ENCODE measurements at places on chromosomes 16 and 17.

GRCh38 chr16:72198021-72198711, 26.2 kb upstream of the PMFBP1 start:
- peak; percentile 76 for DNase-seq

GRCh38 chr17:40369923-40370322, 5.4 kb upstream of the GJD3 start:
- no peak for DNase-seq

DNA sequence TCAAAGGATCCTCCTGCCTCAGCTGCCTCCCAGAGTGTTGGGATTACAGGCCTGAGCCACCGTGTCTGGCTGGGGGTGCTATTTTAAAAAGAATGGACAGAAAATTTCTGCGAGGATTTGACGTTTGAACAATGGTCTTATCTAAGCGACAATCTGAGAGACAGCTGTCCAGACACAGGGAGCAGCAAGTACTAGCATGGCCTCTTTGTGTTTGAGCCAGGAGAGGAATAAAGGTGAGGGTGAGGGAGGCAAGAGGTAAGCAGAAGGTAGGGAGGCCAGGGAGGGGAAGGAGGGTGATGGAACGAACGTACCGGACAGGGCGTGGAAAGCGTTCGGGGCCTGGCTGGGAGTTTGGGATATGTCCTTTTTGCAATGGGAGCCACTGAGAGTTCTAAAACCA, 59.2 kb downstream of the PITPNC1 start:
- DNase-seq = no peak

- DNase-seq = no peak
These were observed 8.5 kb upstream of the COG1 start for GRCh38 chr17:73184136-73184993.

DNA sequence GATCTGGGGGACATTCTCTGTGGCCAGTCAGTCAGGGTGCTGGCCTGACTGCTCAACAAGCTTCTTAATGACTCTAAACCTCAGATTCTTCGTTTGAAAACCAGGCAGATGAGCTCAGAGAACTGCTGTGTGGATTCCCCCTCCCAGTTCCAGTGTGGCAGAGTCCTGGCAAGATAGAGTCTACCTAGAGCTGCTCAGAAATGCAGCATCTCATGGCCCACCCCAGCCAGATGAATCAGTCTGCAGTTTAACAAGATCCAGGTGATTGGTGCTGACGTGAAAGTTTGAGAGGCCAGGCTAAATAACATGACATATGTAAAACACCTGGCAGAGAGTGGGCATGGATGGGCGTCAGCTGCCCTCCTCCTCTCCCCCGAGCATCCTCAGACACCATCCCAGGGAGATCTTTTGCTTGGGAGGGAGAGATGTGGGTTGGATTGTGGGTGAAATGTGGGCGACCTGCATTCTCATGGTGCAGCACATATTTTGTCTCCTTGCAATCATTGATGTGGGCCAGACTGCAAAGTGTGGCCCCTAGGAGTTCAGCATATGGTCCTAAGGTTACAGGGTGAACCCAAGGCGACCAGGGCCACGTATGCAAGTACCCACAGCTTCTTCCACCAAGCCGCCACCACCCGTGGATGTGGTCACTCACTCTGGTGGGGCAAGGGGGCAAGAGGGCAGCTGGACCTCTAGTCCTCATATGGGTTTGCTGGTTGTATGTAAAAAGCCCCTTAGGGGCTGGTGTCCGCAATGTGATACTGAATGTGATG, 19.5 kb downstream of the SOCS3 start:
- DNase-seq = no peak

DNA sequence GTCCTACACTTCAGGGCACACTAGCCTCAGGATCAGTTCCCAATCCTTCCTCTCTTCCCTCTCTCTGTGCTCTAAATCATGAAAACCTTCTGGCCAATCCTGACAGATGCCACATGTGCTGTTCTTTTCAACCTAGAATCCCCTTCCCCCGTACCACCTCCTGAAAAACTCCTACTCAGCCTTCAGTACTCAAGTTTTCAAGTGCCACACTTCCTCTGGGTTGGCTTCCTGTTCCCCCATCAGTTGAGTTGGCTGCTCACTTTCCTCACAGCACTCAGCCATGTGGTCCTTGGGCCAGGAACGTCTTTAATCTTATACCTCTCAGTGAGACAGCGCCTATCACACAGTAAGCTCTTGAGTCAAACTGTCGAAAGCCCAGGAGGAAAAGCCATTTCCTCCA, 3.3 kb downstream of the ASPHD1 start:
- no peak for DNase-seq

DNA sequence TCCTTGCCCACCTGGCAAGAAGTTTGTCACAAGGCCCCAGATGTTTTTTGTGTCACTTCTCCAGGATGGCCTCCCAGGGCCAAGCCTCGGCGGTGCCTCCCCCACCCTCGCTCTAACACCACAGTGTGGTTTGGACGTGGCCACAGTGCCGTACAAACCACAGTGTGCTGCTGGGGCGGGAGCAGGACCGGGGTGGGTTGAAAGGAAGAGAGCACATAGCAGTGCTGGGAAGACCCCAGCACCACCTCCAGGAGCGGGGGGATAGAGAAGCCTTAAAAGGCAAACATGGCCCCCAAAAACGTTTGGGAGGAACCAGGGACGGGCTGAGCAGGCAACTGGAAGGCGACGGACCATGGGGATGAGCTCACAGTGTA, 5.0 kb upstream of the BCL6B start:
- DNase-seq = no peak

GRCh38 chr17:15323131-15323530, 18.3 kb downstream of the TEKT3 start:
- DNase-seq = no peak

DNA sequence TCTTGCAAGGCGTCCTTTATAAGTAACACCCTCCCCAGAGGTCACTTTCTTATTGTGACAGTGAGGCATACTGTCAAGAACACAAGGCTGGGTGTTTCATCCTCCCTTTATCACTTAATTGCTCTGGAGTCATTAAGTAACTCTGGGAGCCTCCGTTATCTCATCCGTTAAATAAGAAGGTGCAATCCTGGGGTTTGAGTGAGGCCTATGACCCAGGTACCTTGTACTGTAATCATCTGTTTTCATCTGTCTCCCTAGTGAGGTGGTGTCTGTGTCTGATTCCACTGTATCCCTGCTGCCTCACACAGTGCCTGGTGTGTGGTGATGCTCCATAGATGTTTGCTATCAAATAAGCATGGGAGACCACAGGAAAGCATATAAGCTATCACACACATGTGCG, 17.7 kb downstream of the TNS4 start:
- no peak for DNase-seq

DNA sequence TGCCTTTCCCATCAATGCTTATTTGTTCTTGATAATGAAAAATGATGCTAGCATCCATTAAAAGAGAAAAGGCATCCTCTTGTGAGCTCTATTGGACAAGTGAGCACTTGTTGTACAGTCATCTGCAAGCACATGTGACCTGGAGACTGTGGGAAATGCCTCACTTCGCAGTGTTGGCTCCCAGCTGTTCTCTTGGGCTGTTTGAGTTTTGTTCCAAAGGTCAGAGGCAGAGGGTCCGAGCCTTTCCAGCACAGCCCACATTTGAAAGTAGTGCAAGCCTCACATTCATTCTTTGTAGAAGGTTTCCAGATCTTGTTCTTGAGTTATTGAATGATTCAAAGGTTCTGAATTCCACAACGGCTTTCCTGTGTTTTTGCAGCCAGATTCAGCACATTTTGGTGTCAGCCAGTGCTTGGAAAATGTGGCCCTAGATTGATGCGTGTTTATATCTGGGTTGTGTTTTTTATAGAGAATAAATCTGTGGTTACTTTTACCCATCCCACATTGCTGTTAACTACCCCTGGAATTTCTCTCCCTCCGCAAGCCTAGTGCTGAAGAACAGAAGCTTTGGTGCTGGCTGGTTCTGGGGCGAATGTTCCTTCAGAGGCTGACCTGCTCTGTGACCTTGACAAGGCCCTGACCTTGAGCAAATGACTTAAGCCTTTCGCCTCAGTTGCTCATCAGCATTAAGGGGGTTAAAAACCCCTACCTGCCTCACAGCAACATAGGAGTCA, 49.8 kb downstream of the CDH1 start:
- peak; percentile 87 for DNase-seq

DNA sequence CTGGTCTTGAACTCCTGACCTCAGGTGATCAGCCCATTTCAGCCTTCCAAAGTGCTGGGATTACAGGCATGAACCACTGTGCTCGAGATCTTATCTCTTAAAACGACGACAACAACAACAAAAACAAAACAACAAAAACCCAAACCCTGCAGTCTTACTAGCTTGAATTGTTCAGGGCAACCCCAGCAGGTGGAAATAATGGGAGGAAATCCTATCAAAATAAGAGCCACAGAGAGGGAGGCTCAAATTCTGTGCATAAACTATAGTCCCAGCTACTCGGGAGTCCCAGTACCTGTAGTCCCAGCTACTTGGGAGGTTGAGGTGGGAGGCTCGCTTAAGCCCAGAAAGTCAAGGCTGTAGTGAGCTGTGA, 16.5 kb upstream of the ATP6V0A1 start:
- DNase-seq = no peak

GRCh38 chr17:35766903-35767510, 6.3 kb downstream of the C17orf50 start:
- DNase-seq = no peak

- peak; percentile 44 for DNase-seq
These were observed 44.9 kb downstream of the DNAH17 start for GRCh38 chr17:78532311-78532710.

DNA sequence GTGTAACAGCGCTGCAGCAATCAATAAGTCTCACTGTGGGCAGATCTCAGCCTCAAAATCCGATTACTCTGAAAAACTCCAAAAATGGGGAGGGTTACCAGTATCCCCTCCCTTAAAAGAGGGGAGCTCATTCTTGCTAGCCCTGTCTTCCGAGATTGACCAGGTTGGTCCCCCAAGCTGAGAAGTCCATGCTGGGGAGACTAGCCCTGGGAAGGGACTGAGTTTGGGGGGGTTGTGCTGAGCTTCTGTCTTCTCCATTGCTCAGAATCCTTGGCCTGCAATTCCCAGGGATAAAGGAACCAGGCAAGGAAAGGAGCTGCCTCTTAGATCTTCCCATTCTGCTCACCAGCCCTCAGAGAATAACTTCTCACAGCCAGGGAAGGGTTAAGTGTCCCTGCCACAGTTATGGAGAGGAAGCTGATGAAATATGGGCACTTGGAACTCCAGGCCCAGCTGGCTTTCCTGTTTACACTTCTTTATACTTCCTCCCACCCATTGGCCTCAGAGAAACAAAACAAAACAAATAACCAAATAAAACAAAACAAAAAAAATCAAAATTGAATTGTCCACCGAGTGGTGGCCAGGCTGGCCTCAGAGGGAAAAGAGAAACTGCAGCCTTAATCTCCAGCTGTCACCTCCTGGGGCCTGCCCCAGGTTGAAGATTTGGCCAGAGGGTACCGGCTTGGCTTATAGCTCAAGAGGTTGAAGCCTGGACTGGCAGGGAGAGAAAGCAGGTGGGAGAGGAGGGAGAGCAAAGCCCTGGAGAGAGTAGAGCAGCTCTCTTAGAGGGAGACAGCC, 2.6 kb downstream of the HOXB3 start:
- peak; percentile 94 for DNase-seq

DNA sequence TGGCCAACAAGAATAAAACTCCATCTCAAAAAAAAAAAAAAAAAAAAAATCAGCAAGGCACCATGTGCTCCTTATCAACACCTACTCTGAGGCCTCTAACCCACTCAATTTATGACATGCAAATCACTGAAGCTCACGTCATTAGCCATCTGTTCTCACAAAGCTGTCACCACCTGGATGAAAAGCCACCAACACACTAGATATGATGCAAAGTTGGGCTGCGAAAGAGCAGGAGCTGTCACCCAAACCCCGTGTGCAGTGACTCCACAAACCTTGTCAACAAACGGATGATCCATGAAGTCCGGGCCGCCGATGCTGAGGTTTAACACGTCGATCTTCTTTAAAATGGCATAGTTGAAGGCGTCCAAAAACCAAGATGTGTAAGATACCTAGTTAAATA, 25.3 kb downstream of the MBTPS1 start:
- no peak for DNase-seq

DNA sequence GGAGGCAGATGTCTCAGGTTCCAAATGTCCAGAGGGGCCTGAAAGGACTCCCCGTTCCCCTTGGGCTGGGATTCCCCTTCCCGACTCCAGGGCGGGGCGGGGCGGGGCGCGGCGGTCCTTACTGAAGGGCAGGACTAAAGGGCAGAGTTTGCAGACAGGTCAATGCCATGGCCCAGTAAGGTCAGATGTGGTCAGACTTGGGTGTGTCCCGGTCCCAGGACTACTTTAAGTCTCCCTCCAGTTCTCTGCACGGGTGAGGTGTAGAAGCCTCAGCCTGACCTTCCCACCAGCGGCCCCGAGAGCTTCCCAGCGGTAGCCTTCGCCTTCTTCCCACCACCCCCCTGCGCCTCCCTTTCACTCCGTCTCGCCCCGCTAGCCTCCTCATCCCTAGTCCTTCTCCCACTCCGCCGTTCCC, 532 bp downstream of the KDM6B start:
- peak; percentile 37 for DNase-seq

DNA sequence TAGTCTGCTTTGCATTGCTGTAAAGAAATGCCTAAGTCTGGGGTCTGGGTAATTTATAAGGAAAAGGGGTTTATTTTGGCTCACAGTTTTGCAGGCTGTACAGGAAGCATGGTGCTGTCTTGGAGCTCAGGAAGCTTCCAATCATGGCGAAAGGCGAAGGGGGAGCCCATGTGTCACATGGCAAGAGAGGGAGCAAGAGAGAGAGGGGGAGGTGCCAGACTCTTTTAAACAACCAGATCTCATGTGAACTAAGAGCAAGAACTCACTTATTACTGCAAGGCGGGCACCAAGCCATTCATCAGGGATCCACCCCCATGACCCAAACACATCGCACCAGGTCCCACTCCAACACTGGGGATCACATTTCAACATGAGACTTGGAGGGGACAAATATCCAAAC, 148.2 kb upstream of the HS3ST2 start:
- DNase-seq = no peak

- no peak for DNase-seq
These were observed 30.0 kb downstream of the FOXL1 start for GRCh38 chr16:86608301-86608747.

Measured in NCI-H345 (cell line).